ENCODE measurements at places on chromosomes 5 and 9.

GRCh38 chr5:59246882-59247281 is 646.6 kb downstream of the PDE4D start:
- DNase-seq = no peak

DNA sequence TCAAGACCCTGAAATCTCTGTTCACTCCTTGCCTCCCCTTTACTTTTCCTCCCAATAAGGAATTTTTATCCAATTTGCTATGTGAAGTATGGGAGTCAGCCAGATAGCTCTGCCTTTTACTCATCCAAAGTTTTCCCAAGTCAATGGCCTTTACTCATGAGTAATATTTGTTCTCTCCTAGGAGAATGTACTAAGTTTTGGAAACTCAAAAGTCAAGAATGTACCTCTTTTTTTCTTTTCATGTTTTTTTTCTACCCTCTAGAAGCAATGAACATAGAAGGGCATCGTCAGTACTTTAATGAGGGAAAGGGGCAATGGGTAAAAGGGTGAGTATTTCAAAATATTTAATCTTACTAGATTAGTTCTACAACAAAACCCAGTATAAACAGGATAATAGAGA is 140.2 kb upstream of the SGCD start:
- DNase-seq = no peak

DNA sequence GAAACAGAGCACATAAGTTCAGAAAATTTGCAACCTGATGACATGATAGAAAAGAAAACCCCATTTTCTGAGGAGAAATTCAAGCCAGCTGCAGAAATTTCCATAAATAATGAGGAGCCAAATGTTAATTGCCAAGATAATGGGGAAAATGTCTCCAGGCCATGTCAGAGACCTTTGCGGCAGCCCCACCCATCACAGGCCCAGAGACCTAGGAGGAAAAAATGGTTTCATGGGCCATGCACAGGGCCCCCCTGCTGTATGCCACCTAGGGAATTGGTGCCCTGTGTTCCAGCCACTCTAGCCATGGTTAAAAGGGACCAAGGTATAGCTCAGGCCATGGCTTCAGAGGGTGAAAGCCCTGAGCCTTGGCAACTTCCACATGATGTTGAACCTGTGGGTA is 118.1 kb downstream of the NR2F1-AS1 start:
- DNase-seq = no peak

DNA sequence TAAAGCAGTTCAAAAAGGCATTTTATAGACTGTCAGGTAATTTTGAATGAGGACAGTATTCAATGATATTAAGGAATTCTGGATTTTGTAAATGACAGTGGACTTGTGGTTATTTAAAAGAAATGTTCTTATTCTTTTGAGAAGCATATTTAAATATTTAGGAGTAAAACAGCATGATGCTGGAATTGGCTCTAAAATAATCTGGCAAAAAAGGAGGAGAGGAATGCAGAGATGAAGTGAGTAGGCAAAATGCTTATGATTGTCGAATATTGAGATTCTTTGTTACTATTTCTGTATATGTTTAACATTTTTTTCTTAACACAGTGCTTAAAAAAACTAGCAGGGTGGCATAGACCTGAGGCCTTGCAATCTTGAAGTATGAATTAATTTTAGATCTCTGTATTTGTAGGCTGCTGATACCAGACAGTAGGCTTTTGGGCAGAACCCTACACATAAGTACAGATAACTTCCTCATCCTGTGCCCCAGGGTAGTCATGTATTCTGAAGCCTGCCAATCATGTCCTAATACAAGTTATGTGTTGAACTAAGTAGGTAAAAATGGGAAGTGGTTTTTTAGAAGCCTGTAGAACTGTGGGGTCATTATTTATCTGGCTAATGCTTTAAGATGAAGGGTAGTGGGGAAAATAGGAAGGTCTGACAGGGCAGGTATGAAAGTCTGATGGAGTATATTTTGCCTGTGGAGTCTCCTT is 9.4 kb downstream of the CD180 start:
- no peak for DNase-seq

DNA sequence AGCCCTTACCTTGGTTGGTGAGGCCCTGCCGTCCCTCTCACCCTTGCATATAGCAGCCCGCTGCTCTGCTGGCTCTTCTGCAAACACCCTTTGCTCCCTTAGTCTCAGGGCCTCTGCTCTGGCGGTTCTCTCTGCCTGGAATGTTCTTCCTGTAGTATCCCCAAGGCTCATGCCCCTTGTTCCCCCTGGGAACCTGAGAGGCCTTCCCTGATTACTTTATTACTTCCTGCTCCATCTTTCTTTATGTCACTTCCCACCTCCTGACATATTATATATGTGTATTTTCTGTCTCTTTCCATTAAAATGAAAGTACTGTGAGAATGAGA is 73.9 kb upstream of the SPRY4 start:
- DNase-seq = no peak

DNA sequence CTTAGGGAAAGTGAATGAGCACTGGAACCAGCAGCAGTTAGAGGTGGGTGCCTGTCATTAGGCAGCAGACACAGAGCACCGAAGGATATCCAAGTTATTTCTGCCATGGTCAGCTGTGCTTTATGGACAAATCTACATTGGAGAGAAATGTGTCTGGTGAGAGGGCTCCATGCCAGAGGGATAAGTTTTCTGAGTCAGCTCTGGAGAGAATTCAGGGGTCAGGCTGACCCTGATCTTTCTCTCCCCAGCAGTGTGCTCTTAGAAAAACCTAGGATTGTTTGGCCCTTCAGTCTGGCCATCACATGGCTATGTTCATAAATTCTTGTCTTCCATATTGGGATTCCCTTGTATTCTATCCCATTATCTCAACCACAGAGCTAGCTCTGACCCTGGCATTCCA is 8.9 kb upstream of the IL17B start:
- DNase-seq = no peak

DNA sequence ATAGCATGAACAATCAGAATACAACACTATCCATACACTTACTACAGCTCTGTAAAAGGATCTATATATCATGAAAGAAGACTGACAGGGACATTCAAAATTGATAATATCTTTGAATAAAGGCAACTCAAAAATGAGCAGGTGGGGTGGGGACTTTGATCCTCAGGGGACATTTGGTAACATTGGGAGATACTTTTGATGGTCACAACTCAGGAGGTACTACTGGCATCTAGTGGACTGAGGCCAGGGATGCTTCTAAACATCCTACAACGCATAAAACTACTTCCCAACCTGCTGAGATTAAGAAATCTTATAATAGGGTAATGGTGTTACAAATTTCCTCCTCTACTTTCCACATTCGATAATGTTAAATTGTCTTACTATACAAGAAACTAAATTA is 243.9 kb downstream of the ARL15 start:
- DNase-seq = no peak

DNA sequence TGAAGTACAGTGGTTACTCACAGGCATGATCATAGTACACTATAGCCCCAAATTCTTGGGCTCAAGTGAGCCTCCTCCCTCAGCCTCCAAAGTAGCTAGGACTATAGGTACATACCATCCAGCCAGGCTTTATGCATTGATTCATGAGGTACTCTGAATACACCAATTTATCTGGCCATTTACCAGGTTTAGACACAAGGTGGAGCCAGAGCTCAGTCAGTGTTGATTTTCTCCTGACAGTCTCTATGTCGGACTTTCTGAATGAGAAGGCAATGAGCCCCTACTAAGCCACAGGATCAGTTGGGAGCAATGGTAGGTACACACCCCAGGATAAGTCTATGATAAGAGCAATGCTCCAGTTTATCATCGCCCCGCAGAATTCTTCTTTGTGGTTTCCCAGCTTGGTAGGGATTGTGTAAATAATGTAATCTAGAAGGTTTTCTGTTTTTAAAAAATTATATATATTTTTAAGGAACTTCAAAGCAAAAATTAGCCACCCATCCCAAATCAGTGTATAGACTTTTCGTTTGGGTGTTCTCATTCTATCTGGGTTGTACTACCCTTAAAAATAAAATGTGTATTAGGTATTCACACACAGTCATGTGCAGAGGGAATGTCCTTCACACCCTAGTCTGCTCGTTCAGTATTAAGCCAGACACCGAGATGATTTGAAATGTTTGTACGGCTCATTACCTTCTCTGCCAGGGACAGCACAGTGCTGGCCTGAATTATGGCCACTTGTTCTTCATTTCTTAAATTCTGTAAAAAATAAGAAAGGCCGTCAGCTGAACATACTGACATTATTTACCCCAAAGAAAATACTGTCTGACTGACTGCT is 118.4 kb upstream of the DPYSL3 start:
- DNase-seq = peak; percentile 52

DNA sequence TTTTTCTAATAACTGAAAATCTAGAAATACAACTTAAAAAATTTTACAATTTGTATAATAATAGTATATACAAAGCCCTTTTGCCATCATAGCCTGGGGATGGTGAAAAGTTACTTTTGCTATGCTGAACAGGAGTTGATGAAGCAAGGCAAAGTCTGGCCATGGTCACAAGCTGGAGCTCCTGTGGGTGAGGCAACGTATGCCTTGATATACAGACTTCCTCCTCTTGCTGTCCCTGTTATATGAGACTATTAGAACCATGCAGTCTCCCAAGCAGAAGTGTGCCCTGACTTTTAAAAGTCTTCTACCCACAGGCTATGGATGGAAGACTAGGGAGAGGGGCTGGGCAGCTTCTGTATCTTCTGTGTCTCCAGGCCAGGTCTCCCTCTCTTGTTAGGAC is 15.7 kb downstream of the FAM151B start:
- peak; percentile 26 for DNase-seq

- no peak for DNase-seq
Measured at GRCh38 chr5:135601466-135601865, 22.7 kb upstream of the CXCL14 start.

DNA sequence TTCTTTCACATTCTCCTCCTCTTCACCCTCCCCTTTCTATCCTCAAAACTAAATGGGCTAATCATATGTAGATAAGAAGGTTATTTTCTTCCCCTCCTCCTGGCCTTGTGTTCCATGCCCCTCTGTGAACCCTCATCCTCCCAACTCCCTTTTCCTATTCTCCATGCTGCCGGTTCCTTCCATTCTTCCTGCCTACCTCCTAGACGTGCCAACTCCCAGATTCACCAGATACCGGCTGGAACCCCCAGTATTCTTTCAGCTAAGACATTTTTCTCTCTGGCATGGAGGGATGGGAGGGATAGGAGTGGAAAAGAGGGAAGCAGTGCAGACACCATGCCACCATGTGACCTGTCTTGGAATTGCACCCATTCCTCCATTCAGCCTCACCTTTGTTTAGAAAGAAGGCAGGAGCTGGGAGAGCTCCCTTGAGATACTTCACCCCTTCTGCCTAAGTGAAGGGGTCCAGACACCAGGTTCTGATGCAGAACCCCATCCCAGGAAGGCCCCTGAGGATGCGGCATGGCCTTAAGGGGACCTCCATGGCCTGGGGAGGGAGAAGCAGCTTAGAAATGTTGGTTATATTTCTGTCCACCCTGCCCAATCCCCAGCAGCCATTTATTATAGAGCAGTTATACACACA is 4.8 kb downstream of the DNAJB5 start:
- DNase-seq = no peak

DNA sequence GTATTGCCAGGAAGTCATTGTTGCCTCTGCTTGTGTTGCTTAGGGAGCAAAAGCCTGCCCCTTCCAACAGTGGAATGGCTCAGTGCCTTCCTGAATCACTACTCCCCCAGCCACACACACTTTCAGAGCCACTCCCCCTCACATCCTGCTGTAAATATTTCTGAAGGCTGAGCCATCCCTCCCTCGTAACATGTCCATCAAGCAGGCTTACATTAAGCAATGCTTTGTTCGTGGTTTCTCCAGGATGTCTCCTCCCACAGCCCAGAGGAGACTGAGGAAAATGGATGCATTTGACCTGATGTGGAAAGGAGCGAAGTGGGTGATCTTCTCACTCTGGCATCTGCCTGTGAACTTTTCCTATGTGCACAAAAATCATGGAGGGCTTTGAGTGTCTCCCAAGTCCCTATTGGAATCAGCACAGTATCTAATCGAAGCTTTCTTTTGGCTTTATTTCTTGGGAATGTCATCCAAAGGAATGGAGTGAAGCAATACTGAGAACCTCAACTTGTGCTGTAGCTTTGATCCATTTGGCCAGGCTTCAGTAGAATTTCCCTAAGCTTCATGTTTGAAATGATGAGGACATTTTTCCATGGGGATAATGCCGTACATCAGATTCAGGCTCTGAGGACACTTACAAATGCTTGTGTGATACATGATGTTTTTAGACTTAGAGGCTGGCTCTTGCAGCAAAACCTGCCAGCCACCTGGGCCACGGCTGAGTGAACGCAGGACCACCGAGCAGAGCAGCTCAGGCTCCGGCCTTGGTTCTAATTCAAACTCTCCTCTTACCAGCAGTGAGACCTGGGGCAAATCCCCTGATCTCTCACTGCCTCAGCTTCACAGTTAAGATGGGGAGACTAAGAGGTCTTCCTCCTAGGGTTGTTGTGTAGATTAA is 389.1 kb downstream of the ENC1 start:
- no peak for DNase-seq

GRCh38 chr5:52624291-52624690 is 163.4 kb upstream of the ITGA1 start:
- DNase-seq = no peak

- no peak for DNase-seq
Measured at GRCh38 chr5:6143523-6143922, 234.8 kb downstream of the MED10 start.

DNA sequence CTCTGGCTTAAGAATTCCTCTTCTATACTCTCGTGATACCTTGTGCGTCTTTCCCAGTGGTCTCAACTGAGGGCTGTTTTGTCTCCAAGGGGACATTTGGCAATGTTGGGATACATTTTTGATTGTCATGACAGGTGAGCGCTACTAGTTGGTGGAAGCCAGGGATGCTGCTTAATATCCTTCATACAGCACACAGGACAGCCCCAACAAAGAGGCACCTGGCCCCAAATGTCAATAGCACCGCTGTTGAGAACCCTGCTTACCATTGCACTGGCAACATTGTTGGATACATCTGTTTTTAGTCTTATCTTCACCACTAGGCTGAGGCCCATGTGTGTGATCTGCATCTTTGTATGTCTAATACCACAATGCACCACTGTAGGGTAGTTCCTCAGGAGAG is 114.1 kb downstream of the C9orf152 start:
- no peak for DNase-seq

GRCh38 chr9:2496934-2497333 is 124.7 kb upstream of the VLDLR start:
- no peak for DNase-seq

DNA sequence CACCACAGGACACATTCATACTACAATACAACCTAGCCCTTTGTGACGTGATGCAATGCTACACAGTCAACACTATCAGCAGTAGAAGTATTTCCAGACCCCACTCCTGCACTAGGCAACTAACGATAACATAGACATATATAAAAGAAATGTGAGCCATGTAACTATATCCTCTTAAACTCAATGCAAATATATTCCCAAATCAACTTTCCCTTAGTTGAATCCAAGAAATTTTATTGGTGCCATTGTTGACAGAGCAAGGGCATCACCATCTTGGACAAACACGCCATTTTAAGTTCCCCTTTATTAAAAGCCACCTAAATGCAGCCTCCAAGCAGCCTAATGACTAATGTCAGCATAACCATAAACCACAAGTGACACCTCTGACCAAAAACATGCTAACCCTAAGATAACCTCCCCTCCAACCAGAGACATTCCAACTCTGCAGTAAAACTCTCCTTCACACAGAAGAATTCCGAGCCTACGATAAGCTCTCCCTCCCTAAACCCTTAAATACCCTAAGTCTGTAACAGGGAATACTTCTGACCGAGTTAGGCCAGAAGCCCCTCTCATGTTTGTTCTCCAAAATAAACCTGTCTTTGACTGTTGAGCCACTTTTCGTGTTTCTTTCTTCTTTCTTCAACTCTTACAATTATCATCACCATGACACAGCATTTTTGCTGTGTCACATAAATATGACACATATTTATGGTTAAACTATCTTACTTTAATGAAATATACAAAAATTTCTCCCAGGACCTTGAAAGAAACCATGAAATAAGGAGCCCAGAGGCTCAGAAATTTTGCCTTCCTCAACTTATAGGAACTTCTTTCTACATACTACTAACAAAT is 1497.8 kb downstream of the EFNA5 start:
- no peak for DNase-seq
